Cardiac septum (tissue), 1 donor: ENCODE measurements at places on chromosomes 6 and 20.

- DNase-seq = no peak
Measured at GRCh38 chr6:133971861-133972260, 18.8 kb downstream of the TBPL1 start.

DNA sequence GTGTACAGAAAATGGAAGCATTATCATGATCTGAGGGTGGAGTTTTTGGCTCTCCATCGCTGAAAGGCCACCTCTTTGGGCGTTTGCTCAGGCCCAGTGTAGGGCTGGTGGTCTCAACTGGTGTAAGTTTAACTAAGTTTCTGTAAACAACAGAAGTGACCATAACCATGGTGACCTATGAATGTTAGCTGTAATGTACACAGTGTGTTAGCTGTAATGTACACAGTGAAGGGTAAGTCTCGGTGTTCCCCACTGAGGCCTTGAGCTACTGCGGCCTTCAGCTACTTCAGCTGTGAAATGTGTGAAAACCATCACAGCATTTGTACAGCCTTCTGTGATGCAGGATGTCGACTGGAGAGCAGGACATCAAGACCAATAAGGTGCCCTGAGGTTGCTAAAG is 185.2 kb downstream of the MYLK4 start:
- DNase-seq = no peak

GRCh38 chr20:20289331-20289730 is 78.6 kb upstream of the INSM1 start:
- no peak for DNase-seq

- DNase-seq = no peak
Measured at GRCh38 chr6:45829873-45830272, 185.8 kb downstream of the CLIC5 start.
